ENCODE measurements at places on chromosomes 5 and 9. TPM values are rescaled to one million over a fixed set of nuclear protein-coding genes. Genes with fewer than 3 reads are reported as not detected.

- no peaks in the 10 kb centered on the region for H3K4me1 ChIP-seq
- DNase-seq: no peak
- H3K27me3 ChIP-seq: peaks cover 4% of the 10 kb centered on the region
- H3K27ac ChIP-seq: no peak overlapping the region
- H3K4me3 ChIP-seq: no peak overlapping the region
Observed at GRCh38 chr5:33657804-33658440, 217.2 kb downstream of the TARS1 start.

DNA sequence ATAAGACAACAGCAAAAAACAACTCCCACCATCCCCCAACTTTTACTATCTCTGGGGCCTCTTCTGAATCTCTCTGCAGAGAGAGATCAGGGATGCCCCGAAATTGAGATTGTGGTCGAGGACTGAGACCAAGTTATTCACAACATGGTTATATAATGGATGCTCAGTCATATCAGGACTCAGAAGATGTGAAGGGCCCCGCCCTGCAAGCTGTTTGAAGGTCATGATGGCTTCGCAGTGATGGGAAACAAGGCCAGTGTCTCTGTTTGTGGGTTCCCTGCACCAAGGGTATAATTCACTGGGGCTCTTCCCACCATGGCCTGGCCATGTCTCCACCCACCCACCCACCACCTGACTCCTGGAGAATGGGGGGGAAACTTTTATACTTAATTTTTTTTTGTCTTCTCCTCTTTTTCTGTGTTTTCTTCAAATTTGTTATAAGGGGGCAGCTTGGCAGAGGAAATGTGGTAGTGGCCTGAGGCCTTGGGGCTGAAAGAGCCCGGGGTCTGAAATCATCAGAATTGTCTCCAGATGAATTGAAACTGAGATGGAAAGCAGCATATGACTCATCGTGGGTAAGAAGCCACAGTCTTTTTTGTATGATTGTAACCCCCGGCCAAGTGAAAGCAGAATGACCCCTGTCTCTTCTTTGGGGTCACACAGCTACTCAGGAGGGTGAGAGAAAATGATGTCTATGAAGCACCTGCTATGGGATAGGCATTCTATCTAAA lies 15.0 kb upstream of the TEX48 start:
- H3K27me3 ChIP-seq: no peaks in the 10 kb centered on the region
- peak; percentile 77 for DNase-seq
- H3K4me1 ChIP-seq: peaks cover 93% of the 10 kb centered on the region
- peak overlapping the region; percentile 33 for H3K4me3 ChIP-seq
- H3K27ac ChIP-seq: peak overlapping the region; percentile 95

DNA sequence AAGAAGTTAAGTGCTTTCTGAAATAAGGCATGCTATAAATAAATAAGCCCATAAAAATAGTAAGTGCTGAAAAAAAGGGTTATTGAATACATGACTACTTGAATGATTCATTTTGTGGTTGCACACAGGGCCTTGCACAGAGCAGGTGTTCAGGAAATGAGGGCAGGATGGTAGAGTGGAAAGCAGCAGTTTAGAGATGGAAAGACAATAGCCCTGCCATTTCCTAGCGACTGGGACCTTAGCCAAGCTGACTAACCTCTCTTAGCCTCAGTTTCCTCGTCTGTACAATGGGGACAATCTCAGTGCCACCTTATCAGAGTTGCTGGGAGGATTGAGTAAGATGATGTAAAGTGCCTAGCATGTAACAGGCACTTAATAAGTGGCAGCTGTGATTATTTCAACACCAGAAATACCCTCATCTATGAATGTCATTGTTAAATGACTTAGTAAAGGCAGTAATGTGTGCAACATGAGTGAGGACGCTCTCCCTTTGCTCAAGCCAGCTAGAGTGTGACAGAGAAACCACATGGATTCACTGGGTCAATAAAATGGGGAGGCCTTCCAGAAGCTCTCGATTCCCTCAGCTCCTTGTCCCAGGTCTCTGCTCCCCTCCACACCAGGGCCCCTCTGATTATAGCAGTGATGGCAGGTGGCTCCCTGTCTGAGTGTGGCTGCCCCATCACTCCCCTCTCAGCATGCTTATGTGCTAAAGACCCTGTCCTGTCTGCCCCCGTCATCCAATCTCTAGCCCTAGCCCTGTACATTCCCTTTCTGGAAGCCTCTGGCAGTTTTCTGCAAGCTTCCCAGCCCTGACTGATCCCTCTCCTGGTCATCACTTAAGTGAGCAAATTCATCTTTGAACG lies 16.0 kb upstream of the PHF19 start:
- peaks cover 91% of the 10 kb centered on the region for H3K4me1 ChIP-seq
- H3K27me3 ChIP-seq: no peaks in the 10 kb centered on the region
- peak; percentile 77 for DNase-seq
- peak overlapping the region; percentile 62 for H3K4me3 ChIP-seq
- peaks cover 21% of the 10 kb centered on the region for H3K36me3 ChIP-seq

DNA sequence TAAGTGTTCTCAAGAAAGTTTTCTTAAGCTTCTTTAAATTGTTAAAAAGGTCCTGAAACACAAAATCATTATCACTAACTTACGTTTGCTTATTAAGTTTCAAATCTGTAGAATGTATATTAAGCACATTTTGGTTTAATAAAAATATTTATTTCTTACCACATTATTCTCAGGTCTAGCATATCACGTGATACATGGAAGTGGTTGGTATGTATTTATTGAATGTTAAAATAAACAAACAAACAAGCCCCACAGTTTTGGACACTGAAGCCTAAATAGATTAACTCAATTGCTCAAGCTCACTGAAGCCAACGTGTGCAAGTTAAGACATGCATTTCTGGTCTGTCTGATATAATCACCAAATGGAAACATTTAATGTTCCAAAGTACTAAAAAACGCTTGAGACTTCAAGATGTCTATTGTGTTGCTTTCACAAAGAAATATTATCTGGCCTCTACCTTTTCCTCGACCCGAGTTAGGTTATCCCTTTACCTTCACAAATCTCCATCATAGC lies 1136.9 kb downstream of the TAF11L14 start:
- no peak overlapping the region for H3K4me3 ChIP-seq
- no peaks in the 10 kb centered on the region for H3K36me3 ChIP-seq
- no peak for DNase-seq
- H3K4me1 ChIP-seq: no peaks in the 10 kb centered on the region
- H3K27ac ChIP-seq: no peak overlapping the region
- peaks cover 7% of the 10 kb centered on the region for H3K27me3 ChIP-seq

- H3K4me1 ChIP-seq: peaks cover 55% of the 10 kb centered on the region
- H3K4me3 ChIP-seq: peak overlapping the region; percentile 83
- H3K36me3 ChIP-seq: peaks cover 8% of the 10 kb centered on the region
Observed at GRCh38 chr5:123512611-123513461, 859 bp downstream of the CSNK1G3 start.

Gene ZNF879
- 4.7 TPM for total RNA-seq

DNA sequence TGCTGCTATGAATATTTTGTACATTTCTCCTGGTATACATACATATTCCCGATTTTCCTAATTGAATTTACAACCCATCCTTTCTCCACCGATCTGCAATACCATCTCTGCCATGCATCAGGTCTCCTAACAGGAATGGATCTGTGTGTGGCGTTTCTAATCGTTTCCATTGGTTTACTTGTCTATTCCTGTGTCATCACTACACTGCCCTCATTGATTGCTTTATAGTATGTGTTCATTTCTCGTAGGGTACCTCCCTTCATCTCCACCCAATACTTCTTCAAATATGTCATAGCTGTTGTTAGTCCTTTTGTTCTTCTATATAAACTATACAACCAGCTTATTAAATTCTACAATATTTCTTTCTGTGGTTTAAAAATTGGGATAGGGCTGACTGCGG lies 7.1 kb upstream of the OR2S2 start:
- H3K4me3 ChIP-seq: no peak overlapping the region
- no peak overlapping the region for H3K27ac ChIP-seq
- no peaks in the 10 kb centered on the region for H3K4me1 ChIP-seq

Gene IFNK
- total RNA-seq: not detected

Gene LTC4S
- total RNA-seq: 2.5 TPM

DNA sequence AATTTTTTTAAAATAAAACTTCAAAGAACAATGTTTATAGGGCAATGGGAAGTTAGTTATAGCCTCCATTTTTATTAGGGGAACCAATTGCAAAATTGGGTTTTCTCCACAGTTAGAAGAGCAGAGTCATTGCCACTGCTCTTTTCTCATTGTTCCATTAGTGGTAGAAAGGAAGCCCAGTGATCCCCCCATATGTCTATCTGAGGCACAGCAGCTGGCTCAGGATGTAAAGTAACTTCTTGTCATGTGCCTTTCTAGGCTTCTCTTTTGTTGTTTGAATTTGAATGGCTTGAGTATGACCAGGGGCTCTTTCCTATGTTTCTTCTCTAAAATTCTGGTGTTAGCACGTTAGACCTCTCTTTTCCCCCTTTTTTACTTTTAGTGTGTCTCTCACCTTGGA lies 61.2 kb downstream of the UBAP1 start:
- DNase-seq: no peak
- no peak overlapping the region for H3K4me3 ChIP-seq
- peaks cover 55% of the 10 kb centered on the region for H3K36me3 ChIP-seq

- peak overlapping the region; percentile 99 for H3K27ac ChIP-seq
- DNase-seq: no peak
- peak overlapping the region; percentile 97 for H3K4me3 ChIP-seq
Observed at GRCh38 chr5:181222630-181223057, 437 bp upstream of the TRIM41 start.

DNA sequence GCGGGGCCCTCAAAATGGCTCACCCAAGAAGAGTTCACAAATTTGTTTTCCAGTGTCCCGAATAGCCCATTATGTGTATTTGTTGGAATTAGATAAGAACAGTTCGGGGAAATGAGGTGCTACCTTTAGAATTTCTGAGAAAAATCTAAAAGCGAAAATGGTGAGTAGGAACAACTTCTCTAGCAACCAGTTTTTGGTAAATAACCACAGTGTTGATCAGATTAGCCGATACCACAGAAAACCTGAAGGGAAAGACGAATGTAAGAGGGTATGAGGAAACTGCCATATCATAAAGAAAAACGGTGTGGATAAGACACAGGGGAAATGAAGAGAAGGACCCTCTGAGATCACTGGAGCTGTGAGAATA lies 31.0 kb downstream of the ADAM19 start:
- H3K4me1 ChIP-seq: peaks cover 100% of the 10 kb centered on the region
- peak; percentile 45 for DNase-seq
- H3K4me3 ChIP-seq: peak overlapping the region; percentile 46
- no peaks in the 10 kb centered on the region for H3K27me3 ChIP-seq

DNA sequence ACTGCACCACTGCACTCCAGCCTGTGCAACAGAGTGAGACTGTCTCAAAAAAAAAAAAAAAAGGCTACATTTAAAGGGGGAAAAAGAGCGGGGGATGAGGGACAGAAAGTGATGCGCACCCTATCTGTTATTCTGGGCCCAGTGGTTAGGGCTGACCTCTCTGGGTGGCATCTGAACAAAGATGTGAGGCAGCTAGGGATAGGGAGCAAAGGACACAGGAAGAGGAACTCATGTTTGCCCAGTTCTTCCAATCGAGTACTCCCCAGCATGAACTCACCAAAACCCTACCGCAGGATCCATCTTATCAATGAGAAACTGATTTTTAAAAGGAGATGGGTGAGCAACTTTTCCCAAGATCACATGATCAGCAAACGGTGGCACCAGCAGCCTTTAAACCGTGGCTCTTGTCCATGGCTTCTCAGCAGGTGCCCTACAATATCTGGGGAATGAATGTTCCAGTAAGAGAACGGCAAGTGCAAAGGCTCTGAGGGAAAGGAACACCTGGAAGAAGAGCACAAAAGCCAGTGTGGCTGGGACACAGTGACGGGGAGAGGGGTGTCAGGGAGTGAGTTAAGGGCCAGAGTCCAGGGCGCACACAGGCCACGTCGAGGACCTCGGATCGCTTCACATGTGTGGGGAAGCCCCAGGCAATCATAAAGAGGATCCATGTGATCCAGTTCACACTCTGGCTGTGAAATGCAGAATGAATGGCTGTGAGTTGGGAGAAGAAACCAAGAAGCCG lies 22.0 kb downstream of the RAPGEF1 start:
- no peaks in the 10 kb centered on the region for H3K27me3 ChIP-seq
- peaks cover 50% of the 10 kb centered on the region for H3K4me1 ChIP-seq
- no peak overlapping the region for H3K4me3 ChIP-seq
- DNase-seq: no peak
- peaks cover 31% of the 10 kb centered on the region for H3K36me3 ChIP-seq
- peak overlapping the region; percentile 47 for H3K27ac ChIP-seq

DNA sequence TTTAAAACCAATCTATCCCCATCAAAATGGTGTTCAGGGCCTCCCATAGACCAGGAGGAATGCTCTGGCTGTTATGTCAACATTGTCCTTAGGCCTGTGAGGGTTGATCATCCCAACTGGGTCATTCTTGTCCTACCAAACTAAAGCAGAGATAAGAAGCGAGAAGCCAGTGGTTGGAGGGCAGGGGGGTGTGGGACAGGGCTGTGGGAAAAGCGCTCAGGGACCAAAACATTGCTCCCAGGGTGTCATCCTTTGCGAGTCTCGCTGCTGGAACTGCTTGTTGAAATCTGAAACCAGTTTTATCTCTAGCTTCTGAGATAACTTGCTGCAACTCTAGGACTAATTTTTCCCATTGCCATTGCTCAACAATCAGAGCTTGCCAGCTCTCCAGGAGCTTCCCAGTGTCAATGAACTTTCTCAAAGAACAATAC lies 48.1 kb downstream of the SPATA31C2 start:
- no peak overlapping the region for H3K27ac ChIP-seq
- DNase-seq: no peak
- no peaks in the 10 kb centered on the region for H3K27me3 ChIP-seq
- no peak overlapping the region for H3K4me3 ChIP-seq
- H3K36me3 ChIP-seq: no peaks in the 10 kb centered on the region
- H3K4me1 ChIP-seq: no peaks in the 10 kb centered on the region

DNA sequence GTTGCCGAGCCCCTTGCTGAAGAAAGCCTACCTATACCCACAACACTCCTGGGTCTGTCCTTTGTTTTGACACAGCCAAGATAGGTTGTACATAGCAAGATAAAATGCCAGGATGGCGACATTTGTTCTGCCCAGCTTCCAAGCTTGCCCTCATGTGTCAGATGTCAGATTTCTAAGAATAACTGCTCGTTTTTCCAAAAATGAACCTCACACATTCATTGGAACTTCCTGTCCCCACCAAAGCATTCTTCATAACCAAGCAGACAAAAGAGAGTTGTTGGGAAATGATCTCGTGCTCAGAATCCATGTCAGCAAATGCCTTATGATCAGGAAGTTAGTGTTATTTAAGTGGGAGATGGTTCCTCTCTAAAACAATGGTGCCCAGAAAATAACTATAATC lies 210.1 kb downstream of the ZNF608 start:
- no peak overlapping the region for H3K4me3 ChIP-seq
- no peaks in the 10 kb centered on the region for H3K36me3 ChIP-seq
- no peaks in the 10 kb centered on the region for H3K4me1 ChIP-seq

- H3K27ac ChIP-seq: no peak overlapping the region
- peaks cover 2% of the 10 kb centered on the region for H3K4me1 ChIP-seq
- peaks cover 5% of the 10 kb centered on the region for H3K36me3 ChIP-seq
- DNase-seq: peak; percentile 51
Observed at GRCh38 chr5:173925449-173926071, 37.4 kb downstream of the CPEB4 start.

DNA sequence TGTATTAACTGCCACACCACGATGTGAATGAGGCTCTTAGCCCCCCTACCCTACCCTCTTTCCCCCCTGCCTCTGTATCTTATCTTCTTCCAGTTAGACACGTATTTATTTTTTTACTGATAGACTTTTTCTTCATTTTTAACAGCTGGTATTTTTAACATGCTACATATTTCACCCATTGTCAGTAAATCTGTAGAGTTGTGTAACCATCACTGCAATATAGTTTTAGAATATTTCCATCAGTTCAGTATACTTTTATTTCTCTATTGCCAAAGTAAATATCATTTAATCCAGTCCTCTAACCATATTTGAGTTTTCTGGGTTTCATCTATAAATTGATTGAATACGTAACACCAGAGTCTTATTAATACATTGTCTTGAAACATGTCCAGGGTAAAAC lies 62.8 kb downstream of the SPATA31C2 start:
- no peaks in the 10 kb centered on the region for H3K36me3 ChIP-seq
- DNase-seq: no peak
- peaks cover 15% of the 10 kb centered on the region for H3K4me1 ChIP-seq
- peaks cover 64% of the 10 kb centered on the region for H3K27me3 ChIP-seq
- H3K4me3 ChIP-seq: peak overlapping the region; percentile 72

Gene CBY3
- 0.35 TPM for total RNA-seq

Measured in activated CD4-positive, alpha-beta T cell treated with anti-CD3 and anti-CD28 coated beads, Interleukin-2, amount 10 ng/mL, durations not matched to agents 7 days and 5 days (primary cell).